Stimulated activated naive CD4-positive, alpha-beta T cell (primary cell): ENCODE measurements at places on chromosomes 4 and X.

- DNase-seq: no peak
Observed at GRCh38 chr4:159551281-159551680, 448.4 kb downstream of the RAPGEF2 start.

DNA sequence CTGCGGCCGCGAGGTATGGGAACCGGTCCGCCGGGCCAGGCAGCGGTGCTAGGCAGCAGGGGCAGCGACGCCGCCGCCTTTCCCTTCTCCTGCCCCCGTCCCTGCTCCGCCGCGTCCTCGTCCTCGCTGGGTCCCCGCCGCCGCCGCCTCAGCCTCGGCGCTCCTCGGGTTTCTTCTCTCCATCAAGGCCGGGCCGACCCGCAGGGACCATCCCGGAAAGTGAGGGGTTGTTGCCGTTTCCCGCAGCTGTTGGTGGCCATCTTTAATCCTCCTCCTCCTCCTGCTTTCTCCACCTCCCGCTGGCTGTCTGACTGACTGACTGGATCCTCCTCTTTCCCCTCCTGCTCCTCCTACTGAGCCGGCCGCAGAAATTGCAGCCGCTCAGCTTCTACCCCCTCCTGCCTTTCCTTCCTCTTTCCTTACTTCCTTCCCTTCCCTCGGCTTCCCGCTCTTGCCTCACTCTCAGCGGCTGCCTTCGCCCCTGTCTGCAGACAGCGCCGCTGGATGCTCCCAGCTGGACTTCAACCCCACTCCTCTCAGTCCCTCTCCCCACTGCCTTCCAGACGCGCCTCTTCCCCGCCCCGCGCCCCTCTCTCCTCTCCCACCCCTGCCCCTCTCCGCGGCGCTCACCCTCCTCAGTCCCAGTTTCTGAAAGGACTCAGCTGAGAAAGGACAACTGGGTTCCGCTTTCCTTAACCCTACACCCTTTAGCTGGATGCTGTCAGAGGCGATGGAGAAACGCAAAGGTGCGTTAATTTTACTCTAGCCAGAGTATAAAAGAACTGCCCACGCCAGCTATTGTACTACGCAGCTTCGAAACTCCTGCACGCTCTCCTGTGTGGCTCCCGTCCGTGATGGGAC is at the start of gene WDFY3:
TSS of gene WDFY3 (minus strand) at position 309 of the 861 bp plus-strand sequence. CDS start 106,099 bp downstream, outside the sequence.
- no peak for DNase-seq

GRCh38 chrX:16307950-16308349 is 140.7 kb downstream of the MAGEB17 start:
- DNase-seq: no peak

DNA sequence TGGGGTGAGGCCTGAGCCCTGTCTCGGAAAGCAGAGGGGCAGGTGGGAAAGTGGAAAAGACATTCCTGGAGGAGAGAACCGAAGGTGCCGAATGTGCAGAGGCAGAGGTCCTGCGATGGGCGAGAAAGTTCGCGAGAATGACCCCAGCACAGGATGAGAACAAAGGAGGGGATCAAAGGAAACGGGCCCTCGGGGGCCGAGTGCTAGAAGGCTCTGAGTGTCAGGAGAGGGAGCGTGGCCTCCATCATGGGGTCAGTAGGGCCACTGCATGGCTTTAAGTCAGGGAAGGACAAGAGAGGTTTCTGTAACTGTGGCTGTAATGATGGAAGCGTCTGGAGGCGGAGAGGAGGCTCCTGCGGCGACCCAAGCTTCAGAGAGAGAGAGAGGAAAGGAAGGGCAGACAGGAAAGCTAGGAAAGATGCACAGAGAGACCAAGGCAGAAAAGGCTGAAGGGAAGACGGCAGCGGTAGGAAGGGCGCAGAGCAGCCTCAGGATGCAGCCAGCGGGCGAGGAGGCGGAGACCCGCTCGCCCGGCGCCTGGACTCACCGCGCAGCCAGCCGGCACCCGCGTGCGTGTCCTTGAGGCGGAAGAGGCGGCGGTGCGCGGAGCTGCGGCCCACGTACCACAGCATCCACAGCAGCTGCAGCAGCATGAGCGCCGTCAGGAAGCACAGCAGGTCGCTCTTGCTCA is 669 bp downstream of the OTOP1 start:
- DNase-seq: no peak

DNA sequence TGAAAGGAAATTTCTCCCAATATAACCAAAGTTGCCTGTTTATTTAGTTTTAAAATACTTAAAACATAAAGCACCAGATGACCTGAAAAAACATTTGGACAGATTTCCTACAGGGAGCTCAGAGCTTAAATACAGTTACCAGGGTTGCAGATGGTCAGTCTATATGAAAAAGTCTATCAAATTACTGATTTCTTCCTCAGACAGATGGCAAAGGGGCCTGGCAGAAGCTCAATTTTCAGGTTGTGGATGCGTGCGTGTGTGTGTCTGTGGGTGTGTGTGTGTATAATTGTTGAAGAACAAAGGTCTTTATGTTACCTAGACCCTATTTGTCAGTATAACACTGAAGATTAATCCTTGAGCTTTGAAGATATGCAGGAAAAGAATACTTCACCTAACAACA is 169.4 kb downstream of the MAD2L1 start:
- DNase-seq: no peak

DNA sequence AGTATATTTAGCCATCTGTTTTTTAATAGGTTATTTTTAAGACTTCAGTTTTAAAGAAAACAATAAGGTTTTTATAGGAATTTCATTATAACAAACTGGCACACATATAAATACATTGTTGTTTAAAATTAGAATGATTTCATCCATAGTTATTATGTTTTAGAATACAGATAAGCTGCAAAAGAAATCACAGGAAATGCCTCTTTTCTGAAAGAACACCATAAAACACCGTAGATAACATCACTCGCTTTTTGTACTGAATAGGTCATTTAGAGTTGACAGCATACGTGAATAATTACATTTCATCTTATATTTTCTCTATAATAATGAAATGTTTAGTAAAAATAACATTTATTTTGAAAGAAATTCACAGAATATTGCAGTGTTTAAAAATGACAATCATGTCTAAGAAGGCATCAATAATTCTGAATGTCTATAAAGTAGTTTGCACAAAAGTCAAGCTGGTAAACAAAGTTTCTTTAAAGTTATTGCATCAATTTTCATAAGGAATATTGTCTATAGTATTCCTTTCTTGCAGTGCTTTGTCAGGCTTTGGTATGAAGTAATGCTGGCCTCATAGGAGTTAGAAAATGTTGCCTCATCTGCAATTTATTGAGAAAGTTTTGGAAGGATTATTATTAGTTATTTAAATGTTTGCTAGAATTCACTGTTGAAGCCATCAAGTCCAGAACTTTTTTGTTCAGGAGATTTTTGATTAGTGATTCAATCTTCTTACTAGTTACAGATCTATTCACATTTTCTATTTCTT is 17.9 kb upstream of the VEGFC start:
- DNase-seq: no peak

DNA sequence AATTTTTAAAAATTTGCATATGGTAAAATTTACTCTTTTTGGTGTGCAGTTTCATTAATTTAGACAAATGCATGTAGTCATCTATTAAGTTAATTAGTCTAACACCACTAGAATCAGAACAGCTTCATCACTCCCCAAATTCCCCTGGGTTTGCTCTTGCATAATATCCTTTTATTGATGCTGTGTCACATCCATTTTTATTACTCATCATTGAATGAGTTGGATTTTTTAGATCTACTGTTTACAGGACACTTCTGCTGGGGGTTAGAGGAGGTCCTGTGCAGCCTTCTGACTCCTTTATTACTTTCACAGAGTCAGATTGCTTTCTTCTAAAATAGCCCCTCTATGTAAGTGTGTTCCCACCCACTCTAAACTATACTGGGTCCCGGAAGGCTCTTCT is 65.9 kb downstream of the MTHFD2L start:
- DNase-seq: no peak

- DNase-seq: no peak
Observed at GRCh38 chrX:97529536-97530200, 646.0 kb downstream of the RPA4 start.

DNA sequence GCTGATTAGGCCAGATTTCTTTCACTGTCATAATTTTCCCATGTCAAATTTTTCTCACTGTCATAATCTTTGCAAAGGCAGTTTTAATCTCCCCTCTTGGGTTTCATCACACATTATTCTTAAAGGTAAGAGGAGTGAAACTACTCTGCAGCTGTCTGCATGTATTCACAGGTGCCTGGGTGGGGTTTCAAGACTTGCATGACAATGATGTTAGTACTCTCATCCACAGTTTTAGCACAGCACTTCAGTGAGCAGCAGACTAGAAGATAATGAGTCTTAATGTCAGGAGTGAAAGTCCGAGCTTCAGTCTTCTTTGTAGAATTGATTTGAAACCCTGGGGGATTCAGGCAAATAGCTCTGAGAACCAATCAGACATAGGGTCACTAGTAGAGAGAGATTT is 182.5 kb upstream of the GALNT7 start:
- no peak for DNase-seq

DNA sequence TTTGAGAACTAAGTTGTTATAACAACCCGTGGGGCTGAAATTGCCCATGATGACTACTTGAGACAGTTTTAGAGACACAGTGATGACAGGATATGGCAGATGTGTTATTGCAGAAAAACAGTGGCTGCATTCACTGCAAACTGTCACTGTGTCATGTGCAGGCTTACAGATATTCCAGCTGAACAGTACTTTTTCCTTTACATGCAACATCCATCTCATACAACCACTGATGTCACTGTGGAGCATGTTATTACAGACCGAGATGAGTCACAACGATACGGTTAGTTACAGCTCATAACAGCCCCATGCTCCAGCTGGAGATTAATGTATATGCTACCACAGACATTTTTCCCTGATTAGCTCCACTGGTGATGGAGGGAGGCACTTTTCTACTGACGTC is 207.4 kb downstream of the TMA16 start:
- DNase-seq: no peak

DNA sequence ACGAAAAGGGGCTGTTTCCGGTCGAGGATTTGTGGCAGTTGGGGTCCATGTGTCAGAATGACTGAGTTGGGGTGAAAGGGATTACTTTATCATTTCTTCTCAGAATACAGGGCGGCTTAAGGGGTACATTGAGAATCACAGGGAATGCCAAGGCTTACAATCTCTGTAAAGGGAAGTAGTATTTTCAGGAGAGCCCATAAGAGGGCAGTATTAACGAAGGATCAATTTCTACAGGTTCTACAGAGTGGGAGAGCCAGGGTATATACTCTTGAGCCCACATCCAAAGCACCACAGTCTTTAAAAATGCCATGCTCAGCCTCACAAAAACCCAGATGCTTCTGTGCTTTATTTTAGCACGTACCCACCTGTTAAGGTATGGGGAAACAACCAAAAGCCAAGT is 67.7 kb upstream of the ZXDA start:
- no peak for DNase-seq
